ENCODE measurements at places on chromosomes 16 and 17.

- DNase-seq, result no peak
Measured at GRCh38 chr16:72963533-72964315, 84.2 kb downstream of the ZFHX3 start.

DNA sequence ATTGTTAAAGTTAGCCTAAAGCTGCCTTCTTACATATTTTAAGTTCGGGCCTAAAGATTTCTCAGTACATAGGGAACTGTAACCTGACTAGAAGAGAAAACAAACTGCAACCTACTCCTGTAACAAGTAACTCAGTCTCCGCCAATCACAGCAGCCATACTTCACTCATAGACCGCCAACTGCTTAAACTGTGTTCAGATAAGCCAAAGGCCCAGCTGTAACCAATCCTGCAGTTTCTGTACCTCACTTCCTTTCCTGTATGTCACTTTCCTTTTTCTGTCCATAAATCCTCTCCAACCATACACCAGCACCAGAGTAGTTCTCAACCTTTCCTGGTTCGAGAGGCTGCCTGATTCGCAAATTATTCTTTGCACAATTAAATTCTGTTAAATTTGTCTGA, 41.5 kb downstream of the GLG1 start:
- DNase-seq, result no peak

DNA sequence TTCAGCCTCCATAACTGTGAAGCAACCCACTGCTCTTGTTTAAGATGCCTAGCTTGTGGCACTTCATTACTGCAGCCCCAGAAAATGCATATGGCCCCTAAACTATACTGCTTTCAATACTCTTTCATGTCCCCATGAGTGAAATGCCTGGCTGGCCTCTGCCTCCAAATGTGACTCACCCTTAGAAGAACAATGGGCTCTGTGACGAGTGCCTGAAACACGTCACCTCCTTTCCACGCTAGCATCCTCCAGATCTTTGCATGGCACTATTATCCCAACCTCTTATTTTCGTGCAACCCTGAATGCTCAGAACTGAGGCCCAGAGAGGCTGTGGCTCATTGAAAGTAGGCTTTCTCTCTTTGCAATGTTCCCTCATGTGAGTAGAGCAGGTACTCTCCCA, 233.1 kb downstream of the CBLN1 start:
- no peak for DNase-seq

- DNase-seq, result no peak
Measured at GRCh38 chr16:75272097-75272551, 20.7 kb upstream of the BCAR1 start.

GRCh38 chr16:85208643-85209520, 96.6 kb upstream of the CIBAR2 start:
- peak; percentile 38 for DNase-seq

GRCh38 chr16:80744856-80745255, 59.5 kb downstream of the CDYL2 start:
- no peak for DNase-seq

DNA sequence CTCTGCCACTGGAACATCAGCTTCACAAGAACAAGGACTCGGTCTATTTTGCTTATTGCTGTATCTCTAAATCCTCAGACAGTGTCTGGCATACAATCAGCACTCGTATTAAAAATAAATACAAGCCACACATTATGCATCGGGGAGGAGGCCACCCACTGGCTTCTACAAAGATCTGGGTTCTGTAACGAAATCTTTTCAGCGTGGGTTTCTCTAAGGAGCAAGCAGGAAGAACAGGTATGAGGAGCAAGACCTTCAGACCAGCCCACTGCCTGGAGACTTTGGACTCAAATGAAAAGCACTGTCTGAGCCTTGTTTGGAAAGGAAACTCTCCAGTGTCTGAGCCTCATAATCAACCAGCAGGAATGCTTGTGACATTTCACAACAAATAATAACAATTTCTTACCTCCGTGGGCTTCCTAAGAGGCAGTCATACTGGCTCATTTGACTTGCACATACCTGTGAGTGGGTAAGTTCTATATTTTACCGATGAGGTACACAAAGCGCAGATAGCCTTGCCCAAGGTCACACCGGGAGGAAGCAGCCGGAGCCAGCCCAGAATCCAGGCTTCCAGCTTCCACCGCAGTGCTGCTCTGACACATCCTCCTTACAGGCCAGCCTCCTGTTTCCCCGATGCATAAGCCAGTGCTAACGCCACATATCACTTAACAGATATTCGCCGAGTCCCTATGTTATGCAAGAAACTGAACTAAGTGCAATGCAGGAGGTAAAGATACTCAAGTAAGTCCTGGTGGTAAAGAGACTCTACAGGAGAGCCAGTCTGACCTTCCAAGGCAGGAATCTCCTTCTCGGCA, 118.6 kb upstream of the TNRC6C start:
- DNase-seq, result no peak

GRCh38 chr17:29643817-29644160, 21.1 kb upstream of the CORO6 start:
- DNase-seq, result no peak

GRCh38 chr17:5513628-5514027, 27.3 kb downstream of the MIS12 start:
- DNase-seq, result no peak
